Activated CD8-positive, alpha-beta T cell treated with anti-CD3 and anti-CD28 coated beads for 36 hours (primary cell): ENCODE measurements at places on chromosomes 2 and 18. TPM values are rescaled to one million over a fixed set of nuclear protein-coding genes. Genes with fewer than 3 reads are reported as not detected.

DNA sequence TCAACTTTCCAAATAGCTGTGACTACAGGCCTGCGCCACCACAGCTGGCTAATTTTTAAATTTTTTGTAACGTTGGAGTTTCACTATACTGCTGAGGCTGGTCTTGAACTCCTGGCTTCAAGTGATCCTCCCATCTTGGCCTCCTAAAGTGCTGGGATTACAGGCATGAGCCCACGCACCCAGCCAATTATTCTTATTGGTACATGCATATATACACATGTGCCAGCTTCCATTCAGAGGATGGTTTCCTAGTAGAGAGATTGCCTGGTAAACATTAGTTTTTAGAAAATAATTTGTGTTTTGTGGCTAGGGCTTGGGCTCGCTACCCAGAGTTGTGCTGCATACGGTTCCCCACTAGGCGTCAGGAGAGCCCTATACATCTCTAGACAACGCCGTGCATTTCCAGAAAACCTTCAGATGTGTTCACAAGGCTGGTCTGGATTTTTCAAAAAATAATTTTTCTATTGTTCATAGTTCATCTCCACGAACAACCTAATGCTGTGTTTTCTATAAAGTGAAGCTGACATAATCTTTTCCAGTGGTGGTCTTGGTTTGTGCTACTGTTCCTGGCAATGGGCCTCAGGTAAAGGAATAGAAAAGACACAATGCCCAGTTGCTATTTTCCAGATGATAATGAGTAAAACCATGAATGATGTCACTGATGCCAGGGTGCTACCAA, 14.6 kb upstream of the AFG3L2 start:
- peak; percentile 72 for DNase-seq

The WDR7 gene
- total RNA-seq = 16.0 TPM

- no peak for DNase-seq
Measured at GRCh38 chr2:239476029-239476756, 75.4 kb upstream of the HDAC4 start.

The GMPPA gene
- total RNA-seq = 34.2 TPM

The ZSWIM2 gene
- total RNA-seq = not detected

The REG1A gene
- total RNA-seq = not detected

- DNase-seq = no peak
Measured at GRCh38 chr2:31075941-31076590, 62.2 kb downstream of the GALNT14 start.

DNA sequence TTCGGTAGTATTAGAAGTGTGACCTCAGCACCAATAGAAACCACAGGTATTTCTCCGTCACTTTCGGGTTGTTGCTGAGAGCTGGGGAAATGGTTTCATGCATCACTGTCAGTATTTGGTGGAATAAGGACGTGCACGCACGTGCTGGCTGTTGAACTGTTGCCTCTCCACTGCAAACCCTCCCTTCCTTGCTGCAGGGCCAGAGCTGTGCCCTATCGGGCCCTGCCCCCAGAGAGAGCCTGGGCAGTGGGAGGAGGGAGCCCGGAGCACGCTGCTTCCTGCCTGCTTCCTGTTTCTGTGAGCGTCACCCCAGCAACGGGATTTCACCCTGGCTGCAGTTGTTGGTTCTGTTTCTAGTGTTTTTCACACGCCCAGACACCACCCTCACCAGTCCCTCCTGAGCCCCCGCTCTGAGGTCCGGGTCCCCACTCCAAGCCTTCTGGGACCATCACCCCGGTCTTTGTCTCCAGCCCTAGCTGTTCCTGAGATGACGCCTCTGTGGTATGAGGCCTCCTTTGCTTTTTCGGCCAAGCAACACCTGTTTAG, 47.4 kb downstream of the LRRFIP1 start:
- DNase-seq = peak; percentile 88

DNA sequence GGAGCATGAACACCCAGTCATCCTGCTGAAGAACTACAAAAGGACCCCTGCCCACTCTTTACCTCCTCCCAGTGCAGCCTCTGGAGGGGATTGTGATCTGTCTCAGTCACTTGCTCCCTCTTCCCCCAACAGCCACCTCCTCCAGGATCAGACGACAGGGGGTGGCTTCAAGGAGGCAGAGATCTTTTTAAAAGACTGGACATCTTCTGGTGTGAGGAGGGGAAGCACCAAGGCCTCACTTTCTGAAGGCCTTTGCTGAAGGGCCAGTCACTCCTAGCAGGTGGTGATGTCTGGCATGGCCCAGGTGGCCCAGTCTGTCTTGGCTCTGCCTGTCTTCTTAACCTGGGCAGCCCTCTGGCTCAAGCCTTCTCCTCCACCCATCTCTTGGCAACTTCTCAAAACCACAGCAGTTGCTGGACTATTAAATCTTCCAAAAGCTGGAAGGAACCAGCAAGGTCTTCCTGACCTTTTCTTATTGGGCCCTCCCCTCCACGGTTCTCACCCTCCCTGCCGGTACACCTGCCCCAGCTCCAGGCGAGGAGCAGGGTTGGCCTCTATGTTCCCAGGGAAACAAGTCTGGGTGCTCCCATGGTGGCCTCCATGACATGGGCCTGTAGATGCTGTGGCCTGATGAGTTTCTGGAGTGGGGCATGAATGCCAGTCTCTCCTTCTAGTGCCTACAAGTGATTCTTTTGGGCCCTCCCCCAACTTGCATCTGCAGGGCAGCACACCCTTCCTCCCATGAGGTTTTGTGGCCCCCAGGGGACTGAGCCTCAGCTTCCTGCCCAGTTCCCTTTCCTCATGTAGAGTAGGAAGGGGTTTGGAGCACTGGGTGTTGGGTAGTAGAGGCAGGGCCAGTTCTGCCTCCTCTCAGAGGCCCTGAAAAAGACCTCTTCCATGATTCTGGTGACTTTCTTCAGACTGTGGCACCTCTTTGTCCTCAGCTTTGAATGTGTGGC, 5.0 kb upstream of the ATP6V1B1 start:
- no peak for DNase-seq

The RFX8 gene
- total RNA-seq = 0.18 TPM

DNA sequence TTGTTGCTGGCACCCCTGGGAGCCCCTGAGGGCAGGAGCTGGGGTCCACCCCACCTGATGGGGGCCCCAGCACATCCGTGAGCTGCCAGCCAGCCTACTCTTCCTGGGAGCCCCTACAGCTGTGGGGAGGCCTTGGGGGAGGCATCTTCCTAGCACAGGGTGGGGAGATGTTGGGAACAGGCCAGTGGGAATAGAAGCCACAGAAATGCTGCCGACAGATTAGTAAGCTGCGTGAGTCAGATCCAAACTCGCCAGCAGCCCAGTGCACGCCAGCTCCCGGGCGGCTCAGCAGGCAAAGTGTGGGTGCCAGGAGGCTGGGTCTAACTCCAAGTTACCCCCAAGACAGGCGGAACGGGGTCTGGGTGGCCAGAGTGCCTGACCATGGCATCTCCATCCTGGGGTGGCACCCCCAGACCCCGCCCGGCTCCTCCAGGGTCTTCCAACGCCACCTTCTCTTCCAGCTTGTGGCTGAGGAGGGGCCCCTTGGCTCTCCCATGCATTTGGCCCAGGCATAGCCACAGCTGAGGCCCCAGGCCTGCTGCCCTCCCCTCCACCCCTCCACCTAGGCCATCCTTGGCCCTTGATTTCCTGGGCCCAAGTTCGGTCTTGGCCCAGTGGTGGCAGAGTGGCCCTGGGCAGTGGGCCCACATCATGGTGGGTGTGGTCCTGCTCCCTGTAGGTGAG, 15.3 kb downstream of the CROCC2 start:
- DNase-seq = no peak

The KCNS3 gene
- not detected for total RNA-seq

The MBP gene
- total RNA-seq = 41.5 TPM

The TCF7L1 gene
- total RNA-seq = not detected

- peak; percentile 55 for DNase-seq
Measured at GRCh38 chr2:25587361-25587760, 86.0 kb downstream of the DTNB start.

DNA sequence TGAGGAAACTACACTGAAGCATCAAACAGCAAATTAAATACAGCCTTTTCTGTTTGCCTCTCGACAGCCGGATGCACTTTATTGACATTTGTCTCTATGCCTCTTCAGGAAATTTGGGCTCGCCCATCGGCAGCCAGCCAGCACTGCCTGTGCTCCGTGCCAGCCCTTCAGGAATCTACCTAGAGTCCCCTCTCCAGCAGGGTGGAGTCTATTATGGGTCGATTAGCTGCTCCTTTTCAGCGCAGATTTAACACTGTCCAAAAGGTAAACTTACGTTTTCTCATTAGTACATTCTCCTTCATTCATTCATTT, 91.5 kb downstream of the MYCN start:
- DNase-seq = no peak

The LTBP1 gene
- total RNA-seq = 0.18 TPM

DNA sequence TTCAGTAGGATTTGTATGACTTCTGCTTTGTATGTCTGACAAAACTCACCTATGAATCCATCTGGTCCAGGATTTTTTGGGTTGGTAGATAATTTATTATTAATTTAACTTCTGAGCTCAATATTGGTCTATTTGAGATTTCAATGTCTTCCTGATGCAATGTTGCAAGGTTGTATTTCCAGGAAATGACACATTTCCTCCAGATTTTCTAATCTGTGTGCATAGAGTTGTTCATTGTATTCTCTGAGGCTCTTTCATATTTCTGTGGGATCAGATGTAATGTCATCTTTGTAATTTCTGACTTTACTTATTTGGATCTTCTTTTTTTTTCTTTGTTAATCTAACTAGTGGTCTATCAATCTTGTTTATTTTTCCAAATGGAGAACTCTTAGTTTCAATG, 584.7 kb upstream of the SETBP1 start:
- DNase-seq = no peak
